ENCODE measurements at places on chromosomes 2 and 18.

- no peak for ATAC-seq
Observed at GRCh38 chr2:157746234-157746950, 117.7 kb upstream of the ACVR1C start.

DNA sequence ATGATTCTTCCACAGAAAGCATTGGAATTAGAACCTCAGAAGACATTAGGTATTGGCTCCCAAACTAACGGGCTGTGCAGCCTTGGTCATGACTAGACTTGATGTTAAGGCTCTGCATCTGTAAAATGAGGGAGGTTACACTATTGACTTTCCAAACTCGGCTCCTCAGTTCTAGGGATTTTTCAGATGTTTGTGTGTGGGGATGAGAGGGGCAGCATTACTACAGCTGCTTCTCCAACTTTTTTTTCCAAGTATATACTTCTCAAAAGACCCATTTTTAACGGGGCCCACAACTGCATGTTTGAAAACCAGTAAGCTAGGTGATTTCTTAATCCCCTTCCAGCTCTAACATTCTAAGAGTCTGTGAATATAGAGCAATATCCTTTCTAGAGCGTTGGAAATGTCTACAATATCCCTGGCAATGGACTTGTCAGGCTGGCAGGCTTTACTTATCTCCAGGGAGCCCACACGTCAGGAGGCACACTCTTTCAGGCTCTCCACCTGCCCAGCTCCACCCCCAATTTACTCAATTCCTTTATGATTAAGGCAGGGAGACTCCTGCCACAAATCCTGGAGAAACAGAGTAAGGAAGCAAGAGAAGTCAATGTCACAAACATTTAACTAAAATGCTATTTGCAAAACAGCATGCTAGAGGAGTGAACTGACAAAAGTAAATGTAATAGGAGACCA is 844 bp upstream of the MPV17 start:
- peak; percentile 2 for ATAC-seq

- no peak for ATAC-seq
Observed at GRCh38 chr2:198657512-198658121, 800.1 kb downstream of the SATB2 start.

- no peak for ATAC-seq
Observed at GRCh38 chr18:48553236-48553635, 14.4 kb downstream of the CTIF start.

- no peak for ATAC-seq
Observed at GRCh38 chr18:58866066-58866772, 1.5 kb downstream of the ZNF532 start.

- ATAC-seq: no peak
Observed at GRCh38 chr2:205574001-205574400, 108.3 kb upstream of the NRP2 start.

- ATAC-seq: no peak
Observed at GRCh38 chr2:203237346-203238238, 1.2 kb upstream of the CYP20A1 start.

DNA sequence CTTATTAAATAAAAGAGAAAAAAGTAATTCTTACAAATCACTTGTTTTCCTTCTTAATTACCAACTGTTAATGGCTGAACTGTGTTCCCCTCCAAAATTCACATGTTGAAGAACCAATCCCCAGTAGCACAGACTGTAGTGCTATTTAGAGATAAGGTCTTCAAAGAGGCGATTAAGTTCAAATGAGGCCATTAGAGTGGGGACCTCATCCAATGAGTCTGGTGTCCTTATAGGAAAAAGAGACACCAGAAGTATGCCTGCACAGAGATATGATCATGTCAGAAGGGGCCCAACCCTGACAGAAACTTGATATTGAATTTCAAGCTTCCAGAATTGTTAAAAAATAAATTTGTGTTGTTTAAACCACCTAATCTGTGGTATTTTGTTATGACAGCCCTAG is 89.8 kb downstream of the MEMO1 start:
- no peak for ATAC-seq

GRCh38 chr2:38076152-38076709 is 280 bp upstream of the CYP1B1 start:
- peak; percentile 60 for ATAC-seq

DNA sequence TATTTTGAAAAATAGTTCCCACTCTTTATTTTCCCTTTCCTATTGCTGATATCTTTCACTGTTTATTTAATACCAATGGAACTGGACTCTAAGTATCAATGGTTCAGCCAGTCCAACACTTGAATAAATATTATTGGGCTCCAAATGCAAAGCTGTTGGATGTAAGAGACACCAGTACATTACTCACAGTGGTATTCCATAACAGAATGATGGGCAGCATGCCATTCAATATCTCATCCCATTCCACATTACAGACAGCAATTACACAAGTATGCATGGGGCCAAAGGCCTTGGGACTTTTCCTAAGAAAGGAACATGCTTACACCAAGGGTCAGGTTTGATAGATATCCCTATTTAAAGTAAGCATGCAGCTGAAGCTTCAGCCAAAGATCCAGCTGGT is 231.9 kb downstream of the RND3 start:
- no peak for ATAC-seq

All from activated T-helper 17 cell treated with anti-CD3 and anti-CD28 coated beads, Interleukin-2, amount 50 U/mL, for 72 hours (primary cell).